NCI-H1417 (cell line): ENCODE measurements at places on chromosomes 1 and 21.

- DNase-seq, result no peak
Measured at GRCh38 chr1:24134376-24134775, 8.6 kb downstream of the IL22RA1 start.

- no peak for DNase-seq
Measured at GRCh38 chr1:155141749-155142148, 1.4 kb upstream of the DPM3 start.

GRCh38 chr1:70420320-70420719 is 9.3 kb downstream of the CTH start:
- no peak for DNase-seq

DNA sequence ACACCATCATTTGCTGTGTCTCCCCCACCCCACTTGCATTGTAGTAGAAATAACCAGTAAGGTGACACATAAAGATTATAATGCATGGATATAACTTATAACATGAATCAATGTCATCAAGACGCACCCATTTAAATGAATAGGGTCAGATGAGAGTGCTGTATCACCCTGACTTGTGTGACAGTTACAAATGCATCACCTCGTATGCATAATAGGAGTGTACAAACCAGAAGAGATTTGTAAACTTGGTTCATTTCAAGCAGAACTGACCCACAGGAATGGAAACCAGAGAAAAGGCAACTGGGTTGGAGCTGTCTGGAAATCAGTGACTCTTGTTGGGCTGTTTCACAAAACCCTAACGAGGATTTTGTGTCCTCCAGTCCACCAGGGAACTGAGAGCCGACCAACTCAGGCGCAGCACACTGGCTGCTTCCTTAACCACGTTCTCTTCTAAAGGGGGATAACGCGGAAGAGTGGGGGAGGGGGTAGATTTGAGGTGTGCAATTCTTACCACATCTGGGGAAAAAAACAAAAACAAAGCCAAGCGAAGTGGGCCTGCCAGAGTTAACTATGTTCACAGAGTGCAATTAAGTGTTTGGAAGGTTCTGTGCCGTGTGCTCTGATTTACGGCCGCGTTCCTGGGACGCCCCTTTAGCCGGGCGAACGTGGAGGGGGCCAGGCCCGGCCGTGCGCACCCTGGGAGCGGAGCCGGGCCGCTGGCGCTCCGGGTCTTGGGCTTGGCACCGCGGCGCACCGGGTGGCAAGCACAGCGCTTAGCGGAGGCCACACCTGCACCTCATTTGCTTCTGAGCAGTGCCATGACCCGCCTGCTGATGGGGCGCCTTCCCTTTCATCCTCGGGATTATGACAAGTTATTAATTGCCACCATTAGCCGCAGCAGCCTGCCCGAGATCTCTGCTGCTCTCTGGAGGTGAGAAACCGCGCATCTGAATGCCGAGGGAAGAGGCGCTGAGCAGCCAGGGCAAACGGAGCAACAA is 248.8 kb upstream of the FOXD3 start:
- peak; percentile 76 for DNase-seq

DNA sequence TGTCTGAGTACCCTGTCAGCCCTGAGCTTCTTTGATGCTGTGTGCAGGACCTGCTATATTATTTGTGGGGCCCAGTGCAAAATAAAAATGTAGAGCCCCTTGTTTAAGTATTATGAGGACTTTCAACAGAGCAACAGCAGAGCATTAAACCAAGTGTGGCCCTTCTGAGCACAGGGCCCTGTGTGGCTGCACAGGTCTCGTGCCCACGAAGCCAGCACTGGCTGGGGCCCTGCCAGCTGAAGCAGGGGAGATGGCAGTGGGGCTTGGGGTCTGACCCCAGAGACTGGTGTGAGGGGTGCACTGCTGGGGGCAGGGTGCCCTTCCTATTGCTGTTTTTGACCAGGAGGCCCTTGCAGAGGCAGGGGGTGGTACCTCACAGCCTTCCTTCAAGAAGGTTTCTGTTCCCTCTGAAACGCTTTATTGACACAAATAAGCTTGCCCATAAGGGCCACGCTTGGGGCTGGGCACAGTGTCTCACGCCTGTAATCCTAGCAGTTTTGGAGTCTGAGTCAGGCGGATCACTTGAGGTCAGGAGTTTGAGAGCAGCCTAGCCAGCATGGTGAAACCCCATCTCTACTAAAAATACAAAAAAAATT is 2.2 kb upstream of the SEMA4A start:
- no peak for DNase-seq

GRCh38 chr21:32717851-32718316 is 9.9 kb downstream of the SYNJ1 start:
- no peak for DNase-seq

GRCh38 chr1:77655431-77655974 is 27.0 kb downstream of the ZZZ3 start:
- DNase-seq, result peak; percentile 49

DNA sequence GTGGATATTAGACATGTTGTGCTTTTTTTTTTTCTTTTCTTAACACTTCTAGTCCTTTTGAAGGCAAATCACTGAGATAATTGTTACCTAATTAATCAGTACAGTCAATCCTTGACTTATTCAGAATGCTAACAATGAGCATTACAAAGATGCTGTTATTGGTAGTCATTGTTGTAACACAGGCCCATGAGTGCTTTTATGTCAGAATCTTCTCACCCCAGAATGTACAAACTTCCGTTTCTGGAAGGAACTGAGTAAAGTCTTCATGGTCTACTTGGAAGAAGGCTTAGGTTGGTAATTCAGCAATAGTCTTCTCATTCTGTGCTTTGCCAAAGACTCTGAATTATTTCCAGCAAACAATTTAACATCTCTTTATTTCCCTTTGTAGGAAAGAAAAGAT is 3.1 kb downstream of the KCNK1 start:
- DNase-seq, result no peak

DNA sequence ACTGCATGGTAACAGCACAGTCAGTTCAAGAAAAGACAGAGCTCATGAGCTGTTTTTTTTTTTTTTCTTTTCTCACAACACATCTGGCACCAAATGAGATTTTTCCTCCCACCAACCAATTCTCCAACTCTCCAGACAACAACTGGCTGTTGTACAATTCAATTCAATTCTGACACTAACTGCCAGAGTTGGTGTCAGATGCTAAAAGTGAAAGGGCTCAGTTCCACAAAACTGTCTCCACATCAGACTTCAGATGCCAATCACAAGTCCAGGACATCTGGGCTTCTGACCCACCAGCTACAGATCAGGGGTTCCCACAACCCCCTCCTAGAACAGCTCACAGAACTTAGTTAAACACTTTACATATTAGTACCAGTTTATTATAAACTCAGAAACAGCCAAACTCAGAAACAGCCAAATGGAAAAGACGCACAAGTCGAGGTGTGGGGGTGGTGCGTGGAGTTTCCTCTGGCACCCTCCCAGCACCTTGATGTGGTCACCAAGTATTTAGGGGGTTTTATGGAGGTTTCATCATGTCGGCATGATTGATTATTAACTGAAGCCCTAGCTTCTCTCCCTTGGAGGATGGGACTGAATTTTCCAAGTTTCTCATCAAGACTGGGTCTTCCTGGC is 39.2 kb upstream of the LRRC8D start:
- DNase-seq, result no peak

DNA sequence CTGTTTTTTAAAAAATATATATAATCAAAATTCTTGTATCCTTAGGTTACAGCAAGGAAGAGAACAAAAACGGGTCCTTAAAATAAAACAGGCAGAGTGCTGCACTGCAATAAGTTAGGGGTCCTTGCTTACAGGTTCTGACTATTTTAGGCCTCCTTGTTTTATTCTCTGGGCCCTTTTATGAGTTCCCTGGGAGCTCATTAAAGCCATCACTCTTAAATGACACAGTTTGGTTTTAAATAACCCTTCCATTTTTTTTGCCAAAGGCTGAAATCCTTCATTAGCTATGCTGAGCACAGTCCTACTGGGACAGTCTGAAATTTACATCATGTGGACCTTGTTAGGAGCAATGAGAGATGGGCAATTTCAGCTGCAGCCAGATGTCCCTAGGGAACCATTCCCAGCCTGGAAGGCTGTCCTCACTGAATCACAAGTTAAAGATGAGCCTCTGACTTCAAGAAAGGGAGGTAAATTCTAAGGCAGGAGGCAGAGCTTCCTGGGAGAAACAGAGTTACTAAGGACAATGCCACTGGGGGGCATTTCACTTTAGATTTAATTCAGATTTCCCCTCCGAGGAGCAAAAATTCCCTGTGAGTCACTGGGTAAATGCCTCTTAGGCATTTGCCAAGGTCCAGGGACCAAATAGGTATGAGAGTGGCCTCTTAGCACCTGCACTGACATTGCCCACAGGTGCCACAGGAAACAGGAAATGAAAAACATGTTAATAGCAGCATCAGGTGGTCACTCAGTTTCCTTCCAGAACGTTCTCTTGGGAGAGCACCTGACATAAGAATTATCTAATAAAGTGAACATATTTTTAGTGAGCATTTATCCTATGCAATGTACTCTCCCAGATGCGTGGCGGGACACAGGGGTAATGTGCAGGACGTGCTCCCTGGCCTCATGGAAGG is 3.8 kb upstream of the MUL1 start:
- DNase-seq, result peak; percentile 8

DNA sequence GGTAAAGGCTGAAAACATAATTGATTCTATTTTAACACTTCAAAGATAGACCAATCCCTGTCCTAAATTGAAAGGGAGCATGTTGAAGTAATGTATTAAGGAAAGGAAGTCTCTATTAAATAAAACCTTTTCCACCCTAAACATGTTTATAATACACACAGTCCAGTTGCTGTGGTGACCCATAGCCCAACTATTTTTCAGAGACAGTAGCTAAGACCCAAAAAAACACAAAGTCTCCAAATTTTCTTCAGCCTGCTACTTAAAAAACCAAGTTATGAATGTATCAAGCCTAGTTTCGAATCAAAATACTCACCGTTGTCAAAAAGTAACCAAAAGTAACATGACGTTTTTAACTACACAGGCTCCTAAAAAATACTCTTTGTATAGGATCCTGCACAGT is 1.6 kb downstream of the ELK4 start:
- no peak for DNase-seq

GRCh38 chr1:1669468-1670440 is 10.9 kb upstream of the CDK11B start:
- DNase-seq, result no peak

GRCh38 chr1:179586107-179586823 is 5.4 kb upstream of the TDRD5 start:
- peak; percentile 70 for DNase-seq

DNA sequence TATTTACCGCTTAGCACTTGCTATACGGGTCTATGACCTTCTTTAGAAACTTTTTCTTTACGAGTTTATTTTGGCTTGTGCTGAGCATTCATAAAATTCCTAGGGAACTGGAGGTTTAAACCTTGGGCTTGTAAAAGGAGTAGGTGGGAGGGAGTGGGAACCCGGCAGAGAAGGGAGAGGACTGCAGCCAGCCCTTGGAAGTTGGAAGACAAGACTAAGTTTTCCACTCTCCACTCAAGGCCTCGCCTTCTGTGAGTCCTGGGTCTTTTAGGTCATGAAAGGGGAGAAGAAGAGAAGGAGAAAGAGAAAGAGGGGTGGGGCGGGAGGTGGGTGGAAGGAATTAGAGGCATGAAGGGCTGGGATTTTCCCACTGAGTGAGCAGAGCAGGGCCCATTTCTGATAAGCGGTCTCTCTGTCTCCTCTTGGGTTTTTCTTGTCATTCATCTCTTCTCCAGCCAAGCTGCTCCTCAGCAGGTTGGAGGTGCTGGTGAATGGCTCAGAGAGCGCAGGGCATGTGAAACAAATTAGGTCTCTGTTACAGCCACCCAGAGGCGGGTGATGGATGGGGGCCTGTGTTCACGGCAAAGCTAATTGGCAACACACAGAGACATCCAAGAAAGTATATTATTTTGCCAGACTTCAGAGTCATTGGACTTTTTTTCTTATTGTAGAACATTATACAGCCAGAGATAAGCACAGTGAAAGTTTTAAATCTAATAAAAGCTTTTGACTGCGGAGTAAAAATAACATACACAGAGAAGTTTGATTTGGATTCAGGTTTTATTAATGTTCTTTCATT is 247.3 kb downstream of the FOXD2 start:
- no peak for DNase-seq

- DNase-seq, result no peak
Measured at GRCh38 chr1:66553846-66554245, 19.9 kb downstream of the SGIP1 start.
